WTC11 (cell line): ENCODE measurements at places on chromosomes 7 and 10.

DNA sequence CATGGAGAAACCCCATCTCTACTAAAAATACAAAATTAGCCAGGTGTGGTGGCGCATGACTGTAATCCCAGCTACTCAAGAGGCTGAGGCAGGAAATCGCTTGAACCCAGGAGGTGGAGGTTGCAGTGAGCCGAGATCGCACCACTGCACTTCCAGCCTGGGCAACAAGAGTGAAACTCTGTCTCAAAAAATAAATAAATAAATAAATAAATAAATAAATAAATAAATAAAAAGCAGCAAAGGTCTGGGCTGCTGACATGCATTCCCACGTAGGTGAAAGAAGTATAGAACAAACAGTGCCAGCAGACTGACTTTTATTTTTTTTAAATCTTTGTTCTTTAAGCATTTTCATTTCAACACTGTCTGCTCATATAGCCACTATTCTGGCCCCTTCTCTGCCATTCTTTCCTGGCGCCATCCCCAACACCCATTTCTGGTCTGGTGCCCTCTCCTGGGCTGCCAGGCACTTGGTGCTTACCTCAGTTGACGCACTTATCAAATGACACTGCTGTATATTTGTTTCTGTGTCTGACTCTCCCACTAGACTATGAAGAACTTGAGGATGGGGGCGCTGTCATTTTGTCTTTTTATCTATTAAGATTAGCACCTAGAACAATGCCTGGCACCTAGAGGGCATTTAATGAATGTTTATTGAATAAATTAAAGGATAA lies 15.6 kb downstream of the FAM107B start:
- DNase-seq, result no peak

DNA sequence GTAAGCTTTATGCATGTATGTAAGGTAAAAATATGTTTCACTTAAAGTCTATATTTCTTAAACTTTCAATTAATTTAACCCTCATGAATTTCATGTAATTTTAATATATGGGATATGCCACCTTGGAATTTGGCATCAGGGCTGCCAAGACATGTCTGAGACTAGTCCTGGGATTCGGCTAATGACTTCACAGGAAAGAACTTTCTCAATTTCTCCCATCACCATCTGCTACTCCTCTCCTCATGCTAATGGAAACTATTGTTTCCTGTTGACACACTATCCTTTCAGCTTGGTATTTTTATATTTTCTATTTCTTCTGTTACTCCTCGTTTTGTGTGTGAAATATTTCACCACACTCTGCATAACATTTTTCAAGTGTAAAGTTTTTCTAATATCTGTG lies 205.9 kb downstream of the ARL4A start:
- no peak for DNase-seq

- peak; percentile 43 for DNase-seq
These were observed 266.0 kb downstream of the USP6NL start for GRCh38 chr10:11345224-11346054.

DNA sequence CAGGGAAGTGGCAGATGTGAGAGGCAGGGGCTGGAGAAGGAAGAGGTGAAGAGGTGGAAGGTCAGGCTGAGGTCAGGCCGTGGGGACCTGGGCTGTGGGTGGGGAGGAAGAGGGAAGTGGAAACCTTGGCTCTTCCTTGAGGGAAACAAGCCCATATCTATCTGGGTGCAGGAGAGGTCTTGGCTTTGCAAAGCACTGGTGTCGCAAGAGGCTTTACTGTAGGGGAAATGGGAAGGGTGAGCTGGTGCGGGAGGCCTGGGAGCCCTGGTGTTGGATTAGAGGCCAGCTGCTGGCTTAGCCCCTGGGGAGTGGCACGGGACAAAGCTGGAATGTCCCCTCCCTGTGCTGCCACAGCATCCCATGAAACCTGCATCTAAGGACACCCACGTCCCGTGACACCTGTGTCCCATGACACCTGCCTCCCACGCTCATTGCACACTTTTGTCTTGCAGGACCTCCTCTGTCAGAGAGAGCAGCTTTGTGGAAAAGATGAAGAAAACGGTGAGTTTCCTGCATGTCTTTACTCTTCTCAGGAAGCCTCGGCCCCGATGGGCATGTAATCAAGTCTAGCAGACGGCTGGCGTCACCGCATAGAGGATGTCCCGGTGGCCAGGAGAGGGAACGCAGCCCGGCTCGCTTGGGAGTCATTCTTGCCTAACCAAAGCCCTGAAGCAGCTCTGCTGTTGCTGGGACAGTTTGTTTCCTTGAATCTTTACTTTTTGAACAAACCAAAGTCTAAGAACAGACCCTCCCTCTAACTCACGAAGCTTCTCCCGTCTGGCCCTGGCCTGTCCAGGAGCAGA lies 22.2 kb downstream of the TMEM120A start:
- DNase-seq, result peak; percentile 59

- peak; percentile 11 for DNase-seq
These were observed 91.2 kb downstream of the DNAJB6 start for GRCh38 chr7:157427811-157428553.
